Memory B cell (primary cell): ENCODE measurements at places on chromosomes 1 and 21.

- DNase-seq: no peak
Observed at GRCh38 chr1:114062477-114063099, 83.3 kb downstream of the OLFML3 start.

- no peak for DNase-seq
Observed at GRCh38 chr1:164515231-164515630, 43.8 kb upstream of the PBX1 start.

- no peak for DNase-seq
Observed at GRCh38 chr1:50108497-50109059, at the start of gene ELAVL4. Gene ELAVL4, plus strand, starts transcription at chr1:50108920. Its CDS starts 270 bp downstream, at chr1:50109190.

DNA sequence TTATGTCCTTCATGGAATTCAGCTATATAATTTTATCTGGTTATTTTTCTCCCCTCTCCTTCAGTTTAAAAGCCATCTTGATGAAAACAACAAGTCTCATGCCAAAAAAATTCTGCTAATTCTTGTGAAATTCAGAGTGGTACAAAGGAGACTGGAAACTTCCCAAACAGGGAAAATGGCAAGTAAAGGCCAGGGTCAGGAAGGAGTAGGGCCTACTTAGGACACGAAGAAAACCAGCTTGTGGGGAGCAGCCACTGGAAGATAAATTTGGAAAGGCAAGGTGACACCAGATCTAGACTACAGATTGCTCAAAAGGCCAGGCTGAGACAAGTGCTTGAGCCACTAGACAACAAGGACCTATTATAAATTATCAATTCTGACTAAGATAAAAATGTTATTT, 6.4 kb downstream of the TSTD1 start:
- no peak for DNase-seq

DNA sequence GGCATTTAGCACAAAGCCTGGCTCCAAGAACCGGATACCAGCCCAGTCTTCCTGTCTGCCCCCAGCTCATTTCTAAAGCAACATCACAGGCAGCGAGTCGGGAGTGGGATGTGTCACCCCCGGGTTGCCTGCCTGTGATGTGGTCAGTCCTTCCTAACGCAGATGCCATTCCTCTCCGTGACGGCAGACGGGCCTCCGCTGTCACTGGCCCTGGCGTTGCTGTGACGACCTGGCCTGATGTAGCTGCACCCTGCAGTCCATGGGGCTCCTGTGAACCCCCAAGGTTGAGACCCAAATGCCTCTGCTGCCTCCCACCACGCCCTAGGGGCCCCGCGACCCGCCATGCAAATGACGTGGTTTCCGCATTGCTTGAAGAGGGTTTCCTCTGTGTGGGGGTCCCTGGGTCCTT, 12.3 kb downstream of the TNFRSF1B start:
- no peak for DNase-seq

GRCh38 chr1:180851995-180852887, 60.5 kb upstream of the KIAA1614 start:
- DNase-seq: no peak

- no peak for DNase-seq
Observed at GRCh38 chr21:43818685-43819084, 29.3 kb downstream of the RRP1 start.

DNA sequence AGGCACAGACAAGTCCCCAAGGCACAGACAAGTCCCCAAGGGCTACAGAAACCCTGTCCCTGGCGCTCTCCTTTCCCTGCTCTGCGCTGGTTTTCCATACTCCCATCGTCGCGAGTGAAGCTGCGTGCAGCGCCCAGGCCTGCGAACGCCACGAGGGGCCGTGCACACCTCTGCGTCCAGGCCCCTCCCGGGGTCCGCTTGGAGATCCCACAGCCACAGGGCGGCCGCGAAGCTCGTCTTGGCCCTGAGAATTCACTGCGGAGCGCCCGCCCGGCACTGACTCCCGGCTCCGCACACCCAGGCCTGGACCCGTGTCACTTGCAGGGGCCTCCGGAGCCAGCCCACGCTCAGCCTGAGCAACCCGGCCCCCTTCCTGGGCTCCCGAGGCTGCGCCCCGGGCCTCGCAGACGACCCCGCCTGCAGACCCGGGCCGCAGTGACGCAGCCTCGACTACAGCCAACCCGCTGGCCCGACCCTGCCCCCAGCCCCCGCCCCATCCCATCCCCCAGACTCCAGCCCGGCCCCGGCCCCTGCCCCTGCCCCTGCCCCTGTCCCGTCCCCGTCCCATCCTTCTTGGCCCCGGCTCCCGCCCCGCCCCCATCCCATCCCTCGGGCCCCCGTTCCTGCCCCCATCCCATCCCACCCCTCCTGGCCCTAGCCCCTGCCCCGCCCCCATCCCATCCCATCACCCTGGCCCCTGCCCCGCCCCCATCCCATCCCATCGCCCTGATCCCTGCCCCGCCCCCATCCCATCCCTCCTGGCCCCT, 841 bp downstream of the POFUT2 start:
- no peak for DNase-seq

DNA sequence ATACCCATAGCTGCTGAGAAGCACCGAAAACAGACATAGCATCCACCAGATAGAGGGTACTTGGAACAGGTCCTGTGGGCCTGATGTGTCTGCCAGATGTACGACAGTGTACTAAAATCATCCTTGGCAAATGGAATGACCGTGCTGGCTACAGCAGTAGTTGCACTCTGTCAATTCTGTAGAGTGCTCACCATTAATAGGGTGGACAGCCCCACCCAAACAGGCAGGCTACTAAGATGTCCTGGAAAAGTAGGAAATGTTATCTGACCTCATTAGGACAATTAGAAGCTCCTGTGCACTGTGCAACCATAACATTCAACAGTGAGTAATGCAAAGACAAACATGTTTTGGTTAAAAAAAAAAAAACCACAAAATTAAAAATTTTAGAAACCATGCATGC, 106.2 kb downstream of the PTPN14 start:
- DNase-seq: no peak

DNA sequence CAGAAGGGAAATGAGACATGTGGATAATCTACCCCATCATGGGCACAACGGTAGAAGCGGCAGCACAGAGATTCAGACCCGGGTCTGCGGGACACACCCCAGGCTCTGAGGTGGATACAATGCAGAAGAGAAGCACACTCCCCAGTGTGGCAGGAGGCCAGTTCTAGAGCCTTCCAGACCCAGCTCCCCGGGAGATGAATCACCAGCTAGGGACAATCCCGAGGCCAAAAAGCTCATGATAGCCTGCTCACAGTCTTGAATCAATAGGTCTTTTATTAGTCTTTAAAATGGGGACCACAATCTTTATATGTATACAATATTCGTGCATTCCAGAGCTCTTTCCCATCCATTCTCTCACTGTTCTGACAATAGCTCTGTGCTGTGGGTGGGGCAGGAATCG, 57.3 kb upstream of the DIRAS3 start:
- no peak for DNase-seq

DNA sequence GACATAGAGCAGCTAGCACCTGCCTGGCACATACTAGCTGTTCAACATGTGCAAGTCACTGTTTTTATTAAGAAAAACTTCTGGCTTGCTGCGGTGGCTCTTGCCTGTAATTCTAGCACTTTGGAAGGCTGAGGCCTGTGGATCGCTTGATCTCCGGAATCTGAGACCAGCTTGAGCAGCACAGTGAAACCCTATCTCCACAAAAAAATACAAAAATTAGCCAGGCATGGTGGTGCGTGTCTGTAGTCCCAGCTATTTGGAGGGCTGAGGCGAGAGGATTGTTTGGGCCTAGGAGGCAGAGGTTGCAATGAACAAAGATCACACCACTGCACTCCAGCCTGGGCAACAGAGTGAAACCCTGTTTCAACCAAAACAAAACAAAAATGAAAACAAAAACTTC, 27.7 kb upstream of the C8B start:
- DNase-seq: no peak

DNA sequence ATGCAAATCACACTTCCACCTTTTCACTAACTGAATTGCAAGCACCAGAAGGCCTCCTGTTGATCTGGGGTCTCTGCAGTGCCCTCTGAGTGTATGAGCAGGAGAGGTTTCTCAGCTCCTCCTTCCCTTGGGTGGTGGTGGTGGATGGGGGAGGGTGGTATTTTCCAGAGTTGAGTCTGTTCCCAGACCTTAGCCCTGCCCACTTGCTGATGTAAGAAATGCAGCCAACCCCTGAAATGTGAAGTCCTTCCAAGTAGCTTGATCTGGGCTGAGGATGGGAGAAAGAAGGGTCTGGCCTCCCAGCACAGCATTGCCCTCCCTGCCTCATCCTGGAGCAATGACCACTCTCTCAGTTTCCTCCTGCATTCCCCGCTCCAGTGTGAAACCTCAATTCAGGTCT, 6.3 kb upstream of the FOXD2 start:
- no peak for DNase-seq

- DNase-seq: no peak
Observed at GRCh38 chr1:236645016-236645680, 40.8 kb upstream of the HEATR1 start.

DNA sequence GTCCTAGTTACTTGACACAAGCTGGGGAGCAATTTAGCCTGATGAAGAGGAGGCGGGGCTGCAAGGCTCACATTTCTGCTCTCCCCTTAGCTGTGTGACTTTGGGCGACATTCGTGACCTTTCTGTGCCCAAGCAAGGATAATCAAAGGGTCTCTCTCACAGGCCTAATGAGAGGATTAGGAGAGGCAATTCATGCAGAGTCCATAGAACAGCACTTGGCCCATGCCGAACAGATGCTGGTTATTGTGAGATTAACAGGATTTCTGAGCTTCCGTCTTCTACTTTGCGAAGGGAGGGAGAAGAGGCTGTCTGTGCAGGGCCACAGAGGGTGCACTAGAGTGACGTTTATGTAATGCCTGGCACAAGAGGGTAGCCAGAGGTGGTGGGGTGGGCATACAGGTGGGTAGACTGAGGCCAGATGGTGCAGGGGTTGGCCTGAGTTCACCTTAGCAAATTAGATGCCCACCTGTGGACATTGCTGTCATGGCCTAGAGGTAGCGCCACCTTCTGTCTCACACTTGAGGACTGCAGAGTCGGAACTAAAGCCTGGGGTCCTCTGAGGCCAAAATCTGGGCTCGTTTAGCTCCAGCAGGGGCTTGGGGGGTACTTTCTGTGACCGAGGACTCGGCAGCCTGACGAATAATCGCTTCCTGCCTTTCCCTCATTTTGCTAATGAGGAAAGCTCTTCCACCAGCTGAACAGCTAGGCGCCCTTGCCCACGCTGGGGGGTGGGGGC, 18.6 kb downstream of the ACTL8 start:
- no peak for DNase-seq

DNA sequence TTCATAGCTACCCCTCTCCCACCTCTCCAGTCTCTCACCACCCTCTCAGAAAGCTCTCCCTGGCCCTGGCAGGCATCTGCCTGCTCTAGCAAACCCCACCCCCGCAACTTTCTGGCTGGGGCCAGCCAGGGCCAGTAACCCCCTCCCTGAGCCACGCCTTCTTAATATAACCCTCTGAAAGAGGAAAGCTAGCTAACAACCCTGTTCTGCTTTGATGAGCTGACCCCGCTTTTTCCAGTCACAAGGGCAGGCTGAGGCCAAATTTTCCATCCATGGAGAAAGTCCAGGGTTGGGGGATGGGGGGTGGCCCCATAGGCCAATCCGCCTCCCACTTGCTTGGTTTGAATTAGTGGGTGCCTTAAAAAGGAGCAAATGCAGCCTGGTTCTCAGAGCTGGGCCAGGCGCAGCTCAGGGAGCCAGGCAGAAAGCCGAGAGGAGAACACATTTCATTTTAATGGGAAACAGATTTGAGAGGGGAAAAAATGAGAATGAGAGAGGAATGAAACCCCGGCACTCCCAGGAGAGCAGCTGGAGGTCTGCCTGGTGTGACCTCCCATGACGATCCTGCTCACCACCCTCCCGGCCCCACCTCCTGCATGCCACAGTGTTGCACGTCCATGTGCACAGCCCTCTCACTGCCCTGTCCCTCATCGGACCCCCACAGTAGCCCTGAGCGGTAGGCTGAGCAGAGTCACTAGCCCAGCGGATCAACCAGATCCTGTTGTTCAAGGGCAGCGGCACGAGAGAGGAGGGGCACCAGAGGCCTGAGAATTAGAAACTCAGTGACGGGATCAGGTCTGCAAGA, 62.3 kb downstream of the OPTC start:
- DNase-seq: no peak

DNA sequence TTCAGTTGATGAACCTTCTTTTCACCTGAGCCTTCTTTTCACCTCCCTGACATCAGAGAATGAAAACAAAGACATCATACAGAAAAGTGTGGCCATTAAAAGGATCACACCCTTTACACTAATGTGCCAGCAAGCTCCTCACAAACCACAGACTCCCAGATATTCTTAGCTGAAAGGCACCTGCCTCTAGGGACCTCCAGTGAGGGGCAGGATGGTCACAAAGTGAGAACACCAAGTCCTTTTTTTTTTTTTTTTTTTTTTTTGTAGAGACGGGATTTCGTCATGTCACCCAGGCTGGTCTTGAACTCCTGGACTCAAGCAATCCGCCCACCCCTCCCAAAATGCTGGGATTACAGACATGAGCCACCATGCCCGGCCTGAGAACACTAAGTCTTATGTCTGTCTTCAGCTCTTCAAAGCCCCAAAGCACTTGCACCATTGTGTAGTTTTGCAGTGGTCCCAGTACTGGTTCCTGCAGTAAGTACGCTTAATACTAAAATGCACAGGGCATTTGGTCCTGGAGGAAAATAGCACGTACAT, 58.2 kb upstream of the LBR start:
- no peak for DNase-seq

DNA sequence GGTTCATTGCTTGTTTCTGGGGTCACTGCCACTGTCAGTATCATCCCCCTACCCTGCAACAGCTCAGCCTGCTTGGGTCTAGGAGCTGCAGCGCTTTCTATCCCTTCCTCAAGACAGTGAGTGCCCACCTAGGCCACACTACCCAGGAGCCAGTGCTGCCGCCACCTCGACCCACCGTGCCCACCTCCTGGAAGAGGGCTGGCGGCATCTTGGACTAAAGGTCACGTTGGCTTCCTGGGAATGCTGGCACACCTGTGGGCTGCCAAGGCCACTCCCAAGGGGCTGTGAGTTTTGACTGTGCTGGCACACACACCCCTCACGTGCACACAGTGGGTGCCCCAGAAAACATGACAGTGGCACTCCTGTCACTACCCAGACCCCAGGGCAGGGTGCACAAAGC, 22.1 kb downstream of the CRYAA start:
- DNase-seq: no peak

DNA sequence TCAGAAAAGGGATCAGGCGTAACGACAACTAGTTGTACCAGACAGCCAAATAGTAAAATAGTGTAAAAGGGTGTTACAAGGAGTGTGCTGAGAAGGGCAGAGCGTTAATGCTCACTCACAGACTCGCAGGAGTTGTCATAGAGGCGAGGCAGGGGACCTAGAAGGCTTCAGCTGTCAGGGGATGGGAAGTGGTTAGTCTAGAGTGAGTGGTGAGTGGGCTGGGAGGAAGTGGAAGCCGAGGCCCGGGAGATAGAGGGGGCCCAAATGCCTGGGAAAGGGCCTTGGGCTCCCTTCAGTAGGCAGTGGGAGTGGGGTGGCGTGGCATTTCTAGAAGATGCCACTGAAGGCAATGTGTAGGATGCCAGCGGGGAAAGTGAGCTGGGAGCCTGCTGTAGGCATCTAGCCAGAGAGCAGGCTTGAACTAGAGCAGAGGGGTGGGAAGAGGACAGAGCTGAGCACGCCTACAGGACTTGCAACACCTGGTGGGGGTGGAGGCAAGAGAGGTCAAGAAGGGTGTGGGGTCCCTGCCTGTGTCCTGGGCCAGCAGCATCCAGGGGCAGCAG, 10.3 kb downstream of the SLC6A17 start:
- DNase-seq: no peak
